ENCODE measurements at places on chromosomes 7 and 10.
A peak's percentile ranks its signal among the peaks of the same experiment; 100 is the strongest.

GRCh38 chr7:131591687-131592319 lies 35.4 kb upstream of the PODXL start:
- DNase-seq, result no peak

- DNase-seq, result no peak
Measured at GRCh38 chr10:96276831-96277230, 5.5 kb upstream of the BLNK start.

GRCh38 chr10:69575164-69575722 lies 2.0 kb upstream of the NEUROG3 start:
- DNase-seq, result no peak

DNA sequence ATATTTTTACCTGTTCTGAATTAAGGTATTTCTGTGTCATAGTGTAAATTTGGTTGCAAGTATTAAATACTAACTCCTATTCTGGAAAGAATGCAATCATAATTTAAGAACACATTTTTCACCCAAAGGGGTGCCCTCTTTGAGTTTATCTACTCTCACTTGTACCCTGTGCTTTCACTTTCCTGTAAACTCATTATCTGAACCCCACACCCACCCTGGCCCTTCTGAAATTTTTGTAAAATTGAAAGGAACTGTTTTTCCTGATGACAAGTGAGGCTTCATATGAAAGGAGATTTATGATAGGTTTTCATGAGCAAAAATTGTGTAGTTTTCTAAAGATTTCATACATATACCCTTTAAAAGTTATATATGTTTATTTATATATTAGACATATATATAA lies 134.5 kb downstream of the WNT2 start:
- no peak for DNase-seq

DNA sequence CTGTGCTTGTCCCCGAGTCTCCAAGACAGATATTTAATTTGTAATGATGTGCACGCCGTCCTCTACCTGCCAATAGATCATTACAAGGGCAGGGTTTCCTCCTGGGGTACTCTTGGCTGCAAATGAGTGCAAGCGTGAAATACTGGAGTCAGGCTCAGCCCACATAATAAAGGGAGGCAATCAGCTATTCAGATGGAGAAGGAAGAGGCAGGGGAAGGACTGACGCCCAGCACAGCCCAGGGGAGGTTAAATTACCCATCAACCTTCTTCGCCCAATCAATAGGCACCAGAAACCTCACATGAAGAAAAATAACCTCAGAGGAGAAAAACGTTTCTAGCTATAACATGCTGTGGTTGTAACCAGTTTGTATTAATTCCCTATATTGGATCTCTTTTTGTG lies 544.9 kb upstream of the ADARB2 start:
- DNase-seq, result no peak

- DNase-seq, result peak; percentile 55
Measured at GRCh38 chr10:91694170-91694794, 61.4 kb upstream of the PPP1R3C start.

GRCh38 chr10:96168546-96168945 lies 38.4 kb downstream of the ZNF518A start:
- DNase-seq, result no peak

- no peak for DNase-seq
Measured at GRCh38 chr10:3046981-3047547, 20.3 kb upstream of the PFKP start.

GRCh38 chr7:15086131-15086611 lies 183.6 kb upstream of the DGKB start:
- no peak for DNase-seq

DNA sequence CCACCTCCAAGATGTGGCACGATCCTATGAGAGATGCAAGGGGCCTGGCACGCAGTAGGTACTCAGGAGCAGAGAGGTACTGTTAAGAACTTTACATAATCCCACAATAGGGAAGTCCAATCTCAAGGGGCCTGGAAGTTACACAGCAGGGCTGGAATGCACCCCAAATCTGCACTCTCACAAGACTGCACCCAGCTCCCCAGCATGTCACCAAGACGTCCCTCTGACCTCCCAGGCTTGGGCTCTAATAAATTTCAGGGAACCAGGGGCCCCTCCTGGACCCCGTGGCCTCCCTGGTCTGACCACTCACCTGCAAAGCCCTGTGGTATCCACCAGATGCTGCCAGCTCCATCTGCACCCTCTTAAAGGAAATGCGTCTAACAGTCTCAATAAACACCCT lies 94.9 kb downstream of the OAT start:
- DNase-seq, result no peak

- DNase-seq, result no peak
Measured at GRCh38 chr7:50589364-50589763, 24.2 kb upstream of the DDC start.

- no peak for DNase-seq
Measured at GRCh38 chr7:19520392-19520791, 188.4 kb downstream of the POLR1F start.

- DNase-seq, result no peak
Measured at GRCh38 chr7:66152371-66153191, 37.9 kb downstream of the CRCP start.

DNA sequence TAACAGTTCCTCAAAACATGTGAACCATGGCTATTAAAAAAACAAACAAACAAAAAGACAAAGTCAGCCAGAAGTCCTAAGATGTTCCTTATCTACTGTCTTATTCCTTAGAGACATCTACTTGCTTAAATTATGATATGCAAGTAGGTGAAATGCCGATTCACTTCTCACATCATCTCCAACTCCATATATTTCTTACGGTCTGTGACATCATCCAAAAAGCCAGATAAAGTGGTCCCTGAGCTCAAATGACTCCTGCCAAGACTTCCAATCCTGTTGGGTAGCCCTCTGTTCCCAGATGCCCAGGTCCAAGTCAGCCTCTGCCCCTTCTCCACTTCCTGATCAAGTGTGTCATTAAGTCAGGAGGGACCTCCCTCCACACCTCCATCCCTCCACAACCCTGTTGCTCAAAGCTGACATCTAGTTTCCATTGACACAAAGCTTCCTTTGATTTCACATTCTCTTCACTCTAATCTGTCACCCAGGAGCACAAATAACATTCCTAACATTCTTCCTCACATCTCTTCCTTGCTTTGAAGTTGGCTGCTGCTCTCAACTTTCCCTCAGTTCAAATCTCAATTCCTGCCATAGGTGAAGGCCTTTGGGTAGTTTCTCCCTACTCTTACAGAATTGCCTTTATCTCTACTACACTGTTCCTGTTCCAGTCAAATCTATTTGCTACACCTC lies 56.1 kb upstream of the PDLIM1 start:
- DNase-seq, result no peak

GRCh38 chr7:1557771-1558170 lies 1.8 kb upstream of the TMEM184A start:
- no peak for DNase-seq

GRCh38 chr7:113371416-113372043 lies 253.2 kb upstream of the SMIM30 start:
- no peak for DNase-seq

DNA sequence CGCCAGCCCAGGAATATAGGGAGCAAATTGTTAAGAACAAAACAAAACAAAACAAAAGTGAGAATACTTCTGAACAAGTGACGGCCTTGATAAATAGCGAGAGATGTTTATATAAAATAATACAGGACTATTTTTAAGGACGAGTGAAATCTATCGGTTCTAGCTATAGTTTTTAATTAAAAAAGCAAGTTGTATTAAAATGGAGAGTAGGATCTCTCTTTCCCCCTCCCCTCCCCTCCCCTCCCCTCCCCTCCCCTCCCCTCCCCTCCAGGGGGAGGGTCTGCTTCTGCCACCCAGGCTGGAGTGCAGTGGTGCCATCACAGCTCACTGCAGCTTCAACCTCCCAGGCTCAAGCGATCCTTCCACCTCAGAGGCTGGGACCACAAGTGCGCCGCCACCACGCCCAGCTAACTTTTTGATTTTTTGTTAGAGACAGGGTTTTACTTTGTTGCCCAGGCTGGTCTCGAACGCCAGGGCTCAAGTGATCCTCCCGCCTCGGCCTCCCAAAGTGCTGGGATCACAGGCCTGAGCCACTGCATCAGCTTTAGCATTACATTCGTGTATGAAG lies 440 bp upstream of the TCAF1 start:
- no peak for DNase-seq

DNA sequence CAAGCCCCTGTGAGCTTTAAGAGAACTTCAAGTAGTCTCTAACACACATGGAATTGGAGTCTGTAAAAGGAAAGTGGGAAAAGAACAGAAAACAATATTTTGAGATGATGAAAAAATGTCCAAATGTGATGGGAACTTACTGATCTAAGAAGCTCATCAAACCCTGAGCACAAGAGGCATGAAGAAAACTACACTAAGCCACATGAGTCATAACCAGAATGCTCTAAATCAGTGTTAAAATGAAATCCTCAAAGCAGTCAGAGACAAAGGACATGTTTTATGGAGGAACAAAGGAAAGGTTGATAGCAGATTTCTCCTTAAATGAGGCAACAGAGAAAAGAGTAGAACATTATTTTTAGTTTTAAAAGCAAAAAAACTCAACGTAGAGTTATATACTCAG lies 37.2 kb downstream of the ZNF33A start:
- no peak for DNase-seq

GRCh38 chr7:156111-157007 lies 36.0 kb upstream of the FAM20C start:
- no peak for DNase-seq

- DNase-seq, result no peak
Measured at GRCh38 chr7:84841809-84842208, 345.0 kb downstream of the SEMA3D start.

DNA sequence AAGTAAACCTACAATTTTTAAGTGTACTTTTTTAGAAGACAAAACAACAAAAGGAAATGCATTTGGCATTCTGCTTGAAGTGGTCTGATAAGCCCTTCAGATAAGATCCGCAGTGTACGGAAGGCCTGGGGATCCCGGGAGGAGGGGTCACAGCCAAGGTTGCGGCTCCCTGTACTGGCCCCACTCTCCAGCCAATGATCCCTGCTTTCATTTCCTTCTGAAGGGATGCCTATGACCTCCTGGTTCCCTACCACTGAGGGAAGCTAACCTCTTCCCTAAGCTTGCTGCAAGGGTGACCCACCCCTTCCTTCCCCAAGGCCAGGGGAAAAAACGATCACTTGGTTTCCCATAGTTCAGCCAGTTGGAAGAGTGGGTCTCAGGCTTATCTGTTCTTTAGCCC lies 5.3 kb downstream of the DENND2A start:
- no peak for DNase-seq

GRCh38 chr7:113087071-113087998 lies 708 bp upstream of the GPR85 start:
- peak; percentile 30 for DNase-seq

DNA sequence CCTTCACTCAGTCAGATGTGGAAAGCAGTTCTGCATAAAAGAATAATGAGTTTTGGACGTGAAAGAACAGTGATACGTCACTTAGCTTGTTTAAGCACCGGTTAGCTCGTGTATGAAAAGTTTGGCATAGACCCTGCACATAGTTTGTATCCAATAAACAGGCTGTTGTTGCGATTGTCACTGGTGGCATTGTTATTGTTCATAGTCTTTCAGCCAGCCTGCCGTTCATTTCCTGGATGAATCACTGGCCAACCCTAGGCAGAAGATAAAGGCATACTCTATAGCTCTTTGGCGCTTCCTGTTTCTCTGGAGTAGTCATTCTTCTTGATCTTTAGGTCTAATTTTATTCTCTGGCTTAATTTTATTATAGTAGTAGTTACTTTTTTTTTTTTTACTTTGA lies 57.8 kb upstream of the ANKRD30A start:
- no peak for DNase-seq

GRCh38 chr7:88344956-88345832 lies 38.5 kb upstream of the STEAP4 start:
- peak; percentile 66 for DNase-seq

DNA sequence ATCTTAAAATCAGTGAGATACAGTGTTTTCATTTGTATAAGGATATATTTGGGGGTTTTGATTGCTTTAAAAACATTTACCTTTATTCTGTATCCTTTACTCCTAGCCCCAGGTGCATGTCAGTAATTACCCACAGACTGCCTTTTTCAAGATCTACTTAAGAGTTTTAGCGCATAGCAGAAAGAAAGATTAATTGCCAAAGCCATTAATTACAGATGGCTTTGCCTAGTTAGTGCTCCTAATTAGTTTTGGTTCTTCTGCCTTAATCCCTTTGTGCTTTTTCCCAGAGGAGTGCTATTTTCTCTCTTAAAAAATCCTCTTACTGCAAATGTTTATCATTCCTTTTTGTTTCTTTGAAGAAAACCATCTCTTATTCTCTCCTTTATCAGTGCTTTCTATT lies 122.8 kb downstream of the MAPK8 start:
- DNase-seq, result no peak

DNA sequence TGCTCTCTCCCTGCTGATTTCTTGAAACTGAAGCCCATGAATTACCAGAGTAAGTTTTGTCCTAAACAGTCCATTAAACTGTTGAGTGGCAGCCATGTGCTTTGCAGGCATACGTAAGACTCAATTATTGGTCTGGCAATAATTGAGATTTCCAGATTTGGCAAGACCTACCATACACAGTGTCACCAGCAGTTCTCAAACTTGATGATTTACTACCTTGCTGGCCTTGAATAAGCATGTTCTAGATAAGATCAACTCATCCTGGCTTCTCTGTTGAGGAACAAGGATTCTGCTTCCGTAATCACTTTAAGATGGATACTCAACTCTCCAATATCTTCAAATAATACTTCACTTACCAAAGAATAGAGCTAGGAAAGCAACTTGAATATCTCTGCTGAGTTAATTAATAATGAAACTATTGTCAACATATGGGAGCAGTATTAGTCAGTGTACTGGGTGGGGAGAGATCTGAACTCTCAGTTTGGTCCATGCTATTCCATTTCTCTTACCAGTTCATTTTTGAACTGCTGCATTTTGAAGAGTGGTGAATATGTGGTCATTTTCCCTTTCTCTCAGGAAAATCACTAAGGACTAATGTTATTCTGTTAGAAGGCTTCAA lies 181.4 kb downstream of the IPMK start:
- no peak for DNase-seq

DNA sequence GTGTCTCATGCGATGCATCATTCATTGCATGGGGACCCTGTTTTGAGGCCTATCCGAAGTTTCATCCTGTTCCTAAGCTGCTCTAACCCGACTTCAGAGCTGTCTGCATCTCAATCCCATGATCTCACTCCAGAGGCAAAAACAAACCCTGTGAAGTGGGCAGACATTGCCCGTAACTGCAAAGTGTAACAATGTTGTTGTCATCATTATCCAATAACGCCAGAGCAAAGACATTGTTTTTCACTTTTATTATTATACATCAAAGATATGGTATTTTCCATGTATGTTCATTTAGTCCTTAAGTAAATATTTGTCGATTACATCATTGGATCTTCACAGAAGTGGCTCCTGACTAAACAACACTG lies 246.7 kb downstream of the KLF6 start:
- no peak for DNase-seq

GRCh38 chr7:151807846-151808245 lies 69.1 kb downstream of the PRKAG2 start:
- no peak for DNase-seq
